ENCODE measurements at places on chromosomes 5 and 9. TPM values are rescaled to one million over a fixed set of nuclear protein-coding genes. Genes with fewer than 3 reads are reported as not detected.

GRCh38 chr5:545641-546375, 21.6 kb upstream of the SLC9A3 start:
- no peak for DNase-seq

DNA sequence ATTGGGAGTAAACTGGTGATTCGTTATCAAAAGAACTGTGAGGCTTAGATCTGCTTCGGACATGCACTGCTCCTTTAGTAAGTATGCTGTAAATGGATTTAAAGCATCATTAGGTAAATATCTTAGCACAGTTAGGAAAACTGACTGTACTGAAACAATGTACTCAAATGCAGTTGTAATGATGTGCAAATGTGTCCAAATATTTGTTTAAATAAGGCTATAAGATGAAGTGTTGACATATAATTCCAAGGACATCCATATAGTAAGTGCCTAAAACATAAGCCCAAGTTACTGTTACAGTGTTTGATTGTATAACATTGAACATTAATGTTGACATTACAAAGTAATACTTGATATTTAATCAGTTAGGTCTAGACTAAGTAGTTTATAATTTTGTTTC, 512.5 kb upstream of the CDH18 start:
- DNase-seq, result no peak

- peak; percentile 97 for DNase-seq
Measured at GRCh38 chr5:176810081-176810597, at the start of gene UNC5A. TSS of gene UNC5A (plus strand) at chr5:176810559. CDS start at chr5:176810751, 192 bp downstream.

DNA sequence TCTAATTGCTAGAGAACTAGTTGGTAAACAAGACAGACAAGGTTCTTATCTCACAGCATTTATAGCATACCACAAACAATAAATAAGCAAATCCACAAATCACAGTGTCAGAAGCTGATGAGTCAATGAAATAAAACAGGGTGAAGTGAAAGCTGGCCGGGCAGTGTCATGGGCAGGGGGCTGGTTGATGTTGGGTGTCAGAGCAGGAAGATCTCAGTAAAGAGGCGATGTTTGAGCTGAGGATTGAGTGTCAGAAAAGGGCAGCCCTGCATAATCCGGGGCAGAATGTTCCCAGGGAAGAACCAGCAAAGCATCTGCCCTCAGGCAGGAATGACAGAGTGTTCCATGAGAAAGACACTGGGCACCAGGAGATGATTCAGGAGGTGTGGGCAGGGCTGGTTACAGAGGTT, 183.4 kb downstream of the GOLPH3 start:
- no peak for DNase-seq

The GPX8 gene
- 41.3 TPM for total RNA-seq

- DNase-seq, result no peak
Measured at GRCh38 chr5:157555037-157555640, 20.4 kb downstream of the ADAM19 start.

The PIP5K1B gene
- 2.4 TPM for total RNA-seq

The PCDHGB3 gene
- 0.26 TPM for total RNA-seq

The PROB1 gene
- total RNA-seq, result 1.7 TPM

The PCSK5 gene
- total RNA-seq, result 12.6 TPM

GRCh38 chr5:136056336-136056735, 27.5 kb downstream of the TGFBI start:
- DNase-seq, result no peak

- no peak for DNase-seq
Measured at GRCh38 chr5:93793159-93793781, 51.9 kb upstream of the POU5F2 start.

The RABEPK gene
- total RNA-seq, result 37.7 TPM

The PCDHGC5 gene
- 0.44 TPM for total RNA-seq

GRCh38 chr5:158022837-158023236, 163.9 kb upstream of the CLINT1 start:
- DNase-seq, result no peak

The FRMD3 gene
- 0.10 TPM for total RNA-seq

GRCh38 chr5:139897982-139898381, 102.4 kb downstream of the PSD2 start:
- no peak for DNase-seq
